Stimulated activated naive B cell treated with anti-CD40 and anti-IgM and Interleukin-4, amounts not matched to agents 10 μg/mL and 1 μg/mL and 100 μg/mL, for 72 hours (primary cell): ENCODE measurements at places on chromosomes 1 and 21.

- no peak for DNase-seq
- H3K27ac ChIP-seq: no peak overlapping the region
- H3K4me1 ChIP-seq: no peaks in the 10 kb centered on the region
- H3K4me3 ChIP-seq: no peak overlapping the region
- no peaks in the 10 kb centered on the region for H3K27me3 ChIP-seq
These were observed 37.0 kb downstream of the KCNJ15 start for GRCh38 chr21:38293765-38294164.

DNA sequence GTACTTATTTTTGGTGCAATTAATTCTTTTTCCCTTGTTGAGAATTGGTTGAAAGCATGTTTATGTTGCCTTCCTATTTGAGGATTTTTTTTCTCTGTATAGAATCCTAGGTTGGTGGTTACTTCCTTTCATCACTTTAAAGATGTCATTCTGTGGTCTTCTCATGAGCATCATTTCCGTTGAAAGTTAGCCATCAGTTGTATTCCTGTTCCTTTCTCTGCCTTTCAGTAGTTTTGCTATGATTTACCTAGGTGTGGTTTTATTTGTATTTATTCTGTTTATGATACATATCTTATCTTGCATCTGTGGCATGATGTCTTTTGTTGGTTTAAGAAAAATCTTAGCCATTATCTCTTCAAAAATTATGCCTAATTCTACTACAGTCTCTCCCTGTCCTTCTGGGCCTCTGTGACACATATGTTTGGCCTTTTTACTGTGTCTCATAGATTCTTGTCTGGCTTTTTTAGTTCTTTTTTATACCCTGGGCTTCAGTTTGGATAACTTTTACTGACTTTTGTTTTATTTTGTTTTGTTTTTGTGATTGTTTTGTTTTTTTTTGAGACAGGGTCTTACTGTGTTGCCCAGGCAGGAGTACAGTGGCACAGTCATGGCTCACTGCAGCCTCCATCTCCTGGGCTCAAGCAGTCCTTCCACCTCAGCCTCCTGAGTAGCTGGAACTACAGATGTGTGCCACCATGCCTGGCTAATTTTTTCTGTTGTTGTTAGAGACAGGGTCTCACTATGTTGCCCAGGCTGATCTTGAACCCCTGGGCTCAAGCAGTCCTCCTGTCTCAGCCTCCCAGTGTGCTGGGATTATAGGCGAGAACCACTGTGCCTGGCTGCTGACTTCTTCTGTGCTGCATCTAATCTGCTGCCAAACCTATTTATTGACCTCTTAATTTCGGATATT, 24.1 kb downstream of the PTGFRN start:
- H3K27me3 ChIP-seq: no peaks in the 10 kb centered on the region
- no peak overlapping the region for H3K27ac ChIP-seq
- H3K4me3 ChIP-seq: no peak overlapping the region
- no peak for DNase-seq
- no peaks in the 10 kb centered on the region for H3K36me3 ChIP-seq
- no peaks in the 10 kb centered on the region for H3K4me1 ChIP-seq

DNA sequence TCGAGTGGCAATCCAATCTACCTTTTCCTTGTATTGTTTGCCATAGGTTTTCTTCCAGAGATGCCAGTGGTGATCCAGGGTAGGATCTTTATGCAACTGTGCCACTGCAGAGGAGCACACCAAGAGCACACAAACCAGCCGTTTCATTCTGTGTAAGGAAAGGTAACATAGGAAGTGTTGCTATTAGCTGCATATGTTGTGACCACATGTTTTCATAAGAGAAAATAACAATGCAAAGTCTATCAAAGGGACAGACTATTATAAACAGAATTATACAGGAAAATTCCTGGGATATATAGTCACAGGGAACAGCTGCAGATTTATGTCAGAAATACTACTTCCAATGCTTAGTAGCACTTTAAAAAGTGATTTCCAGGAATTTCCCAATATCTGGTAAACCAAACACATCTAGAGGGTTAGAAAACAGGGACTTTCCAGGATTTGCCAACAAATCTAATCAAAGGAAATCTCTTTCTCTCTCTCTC, 919 bp downstream of the CTSS start:
- H3K36me3 ChIP-seq: peaks cover 30% of the 10 kb centered on the region
- peak overlapping the region; percentile 99 for H3K4me3 ChIP-seq
- no peaks in the 10 kb centered on the region for H3K27me3 ChIP-seq
- H3K27ac ChIP-seq: peak overlapping the region; percentile 100
- H3K4me1 ChIP-seq: peaks cover 27% of the 10 kb centered on the region

DNA sequence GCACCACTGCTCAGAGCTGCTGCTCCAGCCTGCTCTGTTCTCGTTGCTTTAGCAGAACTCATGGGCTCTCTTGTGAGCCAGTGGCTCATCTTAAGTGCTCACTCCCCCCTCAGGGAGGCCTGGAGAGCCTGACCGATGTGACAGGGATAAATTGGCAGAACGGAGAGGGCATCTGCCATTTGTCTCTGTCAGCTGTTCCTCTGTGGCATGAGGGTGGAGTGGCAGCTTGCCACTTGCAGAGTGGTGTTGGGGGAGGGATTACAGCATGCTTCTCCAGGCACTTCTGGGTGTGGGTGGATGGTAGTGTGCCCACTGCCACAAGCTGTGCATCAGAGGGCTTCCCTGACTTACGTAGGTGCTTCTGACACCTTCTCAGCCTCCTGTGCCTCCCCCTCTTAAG, 229.5 kb downstream of the PAPPA2 start:
- no peaks in the 10 kb centered on the region for H3K36me3 ChIP-seq
- H3K4me1 ChIP-seq: no peaks in the 10 kb centered on the region
- no peak overlapping the region for H3K27ac ChIP-seq
- DNase-seq: no peak
- no peak overlapping the region for H3K4me3 ChIP-seq
- no peaks in the 10 kb centered on the region for H3K27me3 ChIP-seq

GRCh38 chr1:53625049-53625448, 113.9 kb downstream of the GLIS1 start:
- no peak overlapping the region for H3K27ac ChIP-seq
- peaks cover 13% of the 10 kb centered on the region for H3K27me3 ChIP-seq
- H3K36me3 ChIP-seq: no peaks in the 10 kb centered on the region

- no peak for DNase-seq
- no peaks in the 10 kb centered on the region for H3K4me1 ChIP-seq
- H3K27me3 ChIP-seq: no peaks in the 10 kb centered on the region
- H3K4me3 ChIP-seq: no peak overlapping the region
These were observed 34.1 kb upstream of the LRRC8D start for GRCh38 chr1:89786628-89787214.

DNA sequence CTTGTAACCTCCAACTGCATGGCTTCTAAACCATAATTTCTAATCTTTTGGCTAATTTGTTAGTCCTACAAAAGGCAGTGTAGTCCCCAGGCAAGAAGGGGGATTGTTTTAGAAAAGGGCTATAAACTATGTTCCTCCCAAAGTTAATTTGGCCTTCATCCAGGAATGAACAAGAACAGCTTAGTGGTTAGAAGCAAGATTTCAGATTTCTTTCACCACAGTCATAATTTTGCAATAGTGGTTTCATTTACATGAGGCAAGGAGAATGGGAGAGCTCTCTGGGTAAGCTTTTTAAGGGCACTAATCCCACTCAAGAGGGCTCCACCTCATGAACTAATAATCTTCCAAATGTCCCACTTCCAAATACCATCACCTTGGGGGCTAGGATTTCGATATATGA, 1353.9 kb downstream of the NCAM2 start:
- no peak for DNase-seq
- H3K4me3 ChIP-seq: no peak overlapping the region
- H3K27me3 ChIP-seq: no peaks in the 10 kb centered on the region
- H3K36me3 ChIP-seq: no peaks in the 10 kb centered on the region
- no peaks in the 10 kb centered on the region for H3K4me1 ChIP-seq

- no peaks in the 10 kb centered on the region for H3K4me1 ChIP-seq
- H3K27ac ChIP-seq: no peak overlapping the region
- H3K27me3 ChIP-seq: no peaks in the 10 kb centered on the region
- no peak overlapping the region for H3K4me3 ChIP-seq
- H3K36me3 ChIP-seq: peaks cover 6% of the 10 kb centered on the region
These were observed 6.8 kb downstream of the THBS3 start for GRCh38 chr1:155200920-155201319.

DNA sequence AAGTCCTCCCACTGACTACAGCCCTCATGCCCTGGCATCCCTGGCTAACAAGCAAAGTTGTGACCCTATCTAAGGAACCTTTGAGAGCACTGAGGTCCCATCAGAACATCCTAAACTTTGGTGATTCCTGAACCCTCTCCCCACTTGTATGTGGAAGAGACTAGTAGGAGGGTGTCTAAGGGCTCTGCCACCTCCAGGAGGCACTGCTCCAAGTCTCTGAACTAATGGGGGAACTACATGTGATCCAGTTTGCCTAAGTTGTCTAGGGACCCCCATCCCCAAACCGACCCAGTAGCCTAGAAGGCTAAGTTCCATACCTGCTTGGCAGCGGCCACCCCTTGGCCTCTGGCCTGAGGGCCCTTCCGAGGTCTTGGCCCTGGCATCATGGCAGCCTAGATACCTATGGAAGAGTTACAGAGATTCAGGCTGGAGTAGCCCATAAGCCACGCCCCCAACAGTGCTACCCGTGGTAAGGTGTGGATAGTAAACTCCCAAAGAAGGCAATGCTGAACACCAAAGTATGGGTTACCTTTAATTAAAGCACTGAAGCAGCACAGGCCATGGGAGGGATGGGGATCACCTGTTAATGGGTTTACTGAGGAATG, 1.7 kb downstream of the CC2D1B start:
- H3K27me3 ChIP-seq: peaks cover 4% of the 10 kb centered on the region
- H3K4me3 ChIP-seq: peak overlapping the region; percentile 61
- peak overlapping the region; percentile 14 for H3K27ac ChIP-seq
- H3K4me1 ChIP-seq: peaks cover 11% of the 10 kb centered on the region
- peaks cover 35% of the 10 kb centered on the region for H3K36me3 ChIP-seq
- no peak for DNase-seq

DNA sequence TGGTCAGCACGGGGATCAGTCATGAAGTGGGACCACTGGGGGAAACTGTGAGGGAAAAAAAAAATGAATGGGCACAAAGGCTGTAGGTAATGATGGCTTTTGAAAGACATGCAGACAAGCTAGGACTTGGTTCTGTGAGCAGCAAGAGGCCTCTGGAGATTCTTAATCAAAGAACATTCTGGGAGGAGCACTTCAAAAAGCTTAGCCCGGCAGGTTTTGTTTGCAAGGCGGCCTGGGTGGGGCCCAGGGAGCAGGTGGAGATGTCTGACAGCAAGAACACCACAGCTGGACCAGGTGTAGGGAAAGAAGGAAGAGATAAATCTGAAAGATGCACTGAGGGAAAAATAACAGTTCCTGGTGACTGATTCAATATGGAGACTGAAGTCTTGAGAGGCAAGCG, 6.0 kb downstream of the TEX35 start:
- H3K36me3 ChIP-seq: no peaks in the 10 kb centered on the region
- no peak for DNase-seq
- H3K4me1 ChIP-seq: peaks cover 7% of the 10 kb centered on the region
- no peak overlapping the region for H3K4me3 ChIP-seq
- H3K27me3 ChIP-seq: no peaks in the 10 kb centered on the region
- H3K27ac ChIP-seq: no peak overlapping the region

- H3K4me1 ChIP-seq: no peaks in the 10 kb centered on the region
- DNase-seq: peak; percentile 17
- H3K27me3 ChIP-seq: peaks cover 32% of the 10 kb centered on the region
- H3K36me3 ChIP-seq: peaks cover 3% of the 10 kb centered on the region
- H3K4me3 ChIP-seq: no peak overlapping the region
- no peak overlapping the region for H3K27ac ChIP-seq
These were observed 132.9 kb upstream of the WNT4 start for GRCh38 chr1:22275626-22276395.
